ENCODE measurements at places on chromosomes 5 and 9.

DNA sequence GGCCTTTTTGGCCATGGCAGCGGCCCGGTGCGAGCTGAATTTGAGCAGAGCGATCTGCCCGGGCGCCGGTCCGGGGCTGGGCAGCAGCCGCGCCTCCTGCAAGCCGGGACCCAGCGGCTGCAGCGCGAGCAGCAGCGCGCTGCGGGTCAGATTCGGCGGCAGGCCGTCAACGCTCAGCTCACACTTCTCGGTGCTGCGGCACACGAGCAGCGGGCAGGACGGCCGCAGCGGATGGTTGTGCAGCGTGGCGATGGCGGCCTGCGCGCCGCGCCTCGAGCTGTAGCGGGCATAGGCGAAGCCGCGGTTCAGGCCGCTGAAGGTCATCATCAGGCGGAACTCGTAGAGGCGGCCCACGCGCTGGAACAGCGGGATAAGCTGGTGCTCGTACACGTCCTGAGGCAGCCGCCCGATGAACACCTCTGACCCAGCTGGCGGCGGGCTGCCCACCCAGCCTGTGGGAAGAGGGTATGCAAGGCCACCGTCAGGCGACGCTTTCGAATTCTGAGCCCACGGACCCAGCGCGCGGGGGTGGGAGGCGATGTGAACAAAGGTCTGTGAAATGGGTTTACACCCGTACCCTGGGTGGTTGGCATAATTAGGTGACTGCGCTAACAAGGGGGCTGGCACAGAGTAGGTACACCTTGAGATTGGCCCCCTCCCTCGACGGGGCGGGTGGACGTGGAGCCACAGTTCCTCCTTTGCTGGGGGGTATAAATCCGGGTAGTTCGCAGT, 755 bp downstream of the DND1 start:
- no peak for DNase-seq

GRCh38 chr9:794386-794785, 47.1 kb upstream of the DMRT1 start:
- no peak for DNase-seq

DNA sequence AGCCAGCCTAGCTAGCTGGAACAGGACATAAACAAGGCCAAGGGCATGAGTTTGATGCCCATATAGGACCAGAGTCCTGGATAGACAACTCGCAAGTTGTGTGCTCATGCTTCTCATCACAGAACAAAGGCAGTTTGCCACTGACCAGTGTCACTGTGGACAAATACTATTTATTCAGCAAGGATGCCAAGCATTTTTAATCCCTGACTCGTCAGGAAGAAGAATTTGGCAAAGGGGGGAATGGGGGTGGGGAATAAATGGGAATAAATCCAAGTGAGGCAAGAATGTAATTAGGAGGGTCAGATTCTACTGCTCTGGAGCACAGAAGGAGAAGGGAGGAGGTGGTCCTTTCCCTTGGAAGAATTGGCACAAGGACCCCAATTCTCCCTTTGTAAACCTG, 46.8 kb upstream of the ANKRD55 start:
- DNase-seq = no peak

GRCh38 chr5:73950441-73950873, 324.5 kb downstream of the ARHGEF28 start:
- no peak for DNase-seq

DNA sequence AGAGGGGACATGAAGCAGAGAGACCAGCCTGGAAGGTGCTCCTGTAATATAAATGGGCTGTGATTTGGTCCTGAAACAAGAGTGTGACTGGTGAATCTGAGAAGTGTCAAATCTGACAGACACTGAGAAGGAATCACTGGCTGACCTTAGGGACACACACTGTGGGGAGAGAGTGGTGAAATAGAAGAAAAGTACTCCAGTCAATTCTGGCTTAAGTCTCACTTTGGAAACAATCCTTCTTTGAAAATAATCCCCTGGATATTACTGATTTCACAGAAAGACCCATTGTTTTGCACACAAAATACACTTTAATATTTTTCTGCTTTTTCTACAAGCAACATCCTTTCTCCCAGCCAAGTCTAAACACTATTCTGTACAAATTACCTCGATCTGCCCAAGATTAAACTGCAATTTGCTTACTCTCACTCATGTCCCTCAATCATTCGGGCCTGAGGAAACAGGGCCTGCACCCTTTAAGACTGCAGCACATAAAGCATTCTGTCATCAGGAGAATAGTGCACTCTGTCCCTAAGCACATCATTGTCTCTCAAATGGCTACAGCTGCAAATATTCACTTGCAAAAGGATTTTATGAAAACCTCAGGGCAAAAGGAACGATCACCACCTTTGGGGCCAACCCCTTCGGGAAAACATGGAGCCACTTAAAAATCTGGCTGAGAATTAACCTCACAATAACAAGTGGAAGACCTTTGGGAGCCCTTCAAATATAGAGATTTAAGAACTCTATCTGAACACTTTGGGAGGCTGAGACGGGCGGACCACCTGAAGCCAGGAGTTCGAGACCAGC, 68.6 kb downstream of the MAPKAP1 start:
- DNase-seq = no peak

- DNase-seq = no peak
These were observed 173.7 kb upstream of the ANKRD55 start for GRCh38 chr5:56406838-56407237.

DNA sequence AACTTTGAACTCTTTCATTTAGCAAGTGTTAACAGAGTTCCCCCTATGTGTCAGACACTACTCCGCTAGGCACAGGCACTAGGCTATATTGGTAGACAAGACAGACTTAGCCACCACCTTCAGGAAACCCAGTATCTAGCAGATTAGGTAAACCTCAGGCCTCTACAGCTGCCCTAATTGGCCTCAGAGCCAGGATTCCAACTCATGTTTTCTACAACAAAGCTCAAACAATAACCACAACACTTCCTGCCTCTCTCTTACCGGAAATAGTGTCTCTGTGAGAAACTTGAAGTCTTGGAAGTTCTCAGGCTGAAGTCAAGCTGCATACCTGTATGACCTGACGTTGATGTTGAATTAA, 116.6 kb upstream of the SLC44A1 start:
- DNase-seq = peak; percentile 70

DNA sequence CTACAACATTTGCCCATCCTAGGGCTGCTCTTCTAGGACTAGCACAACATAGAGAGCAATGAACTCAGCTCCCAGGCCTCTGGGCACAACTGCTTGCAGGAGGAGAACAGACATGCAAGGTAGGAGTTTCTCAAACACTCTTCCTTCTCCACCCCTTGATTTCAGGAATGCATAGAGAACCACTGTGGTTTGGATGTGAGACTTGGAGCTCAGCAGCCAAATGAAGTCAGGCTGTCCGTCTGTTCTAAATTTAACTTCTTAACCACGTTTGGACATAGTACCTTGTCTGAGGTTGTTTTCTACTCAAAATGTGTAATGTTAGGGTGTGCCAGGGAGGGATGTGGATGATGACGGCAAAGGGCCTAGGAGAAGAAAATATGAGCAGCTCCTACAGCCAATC, 515.1 kb upstream of the TNC start:
- DNase-seq = no peak

DNA sequence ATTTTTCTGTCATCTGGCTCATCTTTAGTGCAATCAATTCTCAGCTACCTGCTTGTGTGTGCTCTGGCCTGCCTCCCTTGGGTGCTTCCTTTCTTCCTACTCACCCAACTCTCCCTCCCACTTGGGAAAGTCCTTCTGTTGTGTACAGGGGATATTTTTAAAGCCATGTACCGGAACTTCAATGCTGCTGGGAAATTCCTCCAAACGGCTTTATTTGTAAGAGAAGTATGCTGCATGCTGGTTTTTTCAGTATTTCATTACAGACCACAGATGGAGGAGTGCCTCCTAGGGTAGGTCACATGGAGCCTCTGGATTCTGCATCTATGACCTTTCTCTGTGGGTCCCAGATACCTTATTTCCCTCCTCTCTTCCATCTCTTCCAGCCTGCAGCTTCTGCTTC, 5.4 kb upstream of the HMHB1 start:
- DNase-seq = no peak

- no peak for DNase-seq
These were observed 112.0 kb upstream of the ZNF366 start for GRCh38 chr5:72619251-72619650.

DNA sequence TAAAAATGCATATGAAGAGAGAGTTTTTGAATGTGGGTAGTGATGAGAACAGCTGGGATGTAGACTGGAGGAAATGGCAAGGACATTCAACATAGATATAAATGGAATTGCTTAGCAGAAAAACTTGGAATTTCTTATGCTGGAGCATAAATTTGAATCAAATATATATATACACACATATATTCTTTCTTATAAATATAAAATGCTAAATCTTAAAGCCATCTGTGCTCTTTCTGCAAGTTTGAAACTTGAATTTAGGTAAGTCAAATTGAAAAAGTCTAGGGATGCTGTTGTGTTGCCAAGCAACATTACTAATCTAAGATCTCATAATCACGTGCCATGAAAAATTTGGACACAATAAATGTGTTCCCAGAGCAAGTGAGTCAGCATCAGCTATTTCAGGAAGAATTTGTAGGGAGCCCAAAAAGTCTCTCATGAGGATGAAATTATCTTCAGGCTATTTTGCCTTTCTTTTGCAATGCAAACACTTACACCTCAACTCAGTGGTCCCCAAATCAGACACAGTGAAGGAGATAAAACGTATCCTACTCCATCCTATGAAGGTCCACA, 58.4 kb upstream of the ALDH1A1 start:
- DNase-seq = no peak

GRCh38 chr9:93645149-93645889, 68.9 kb downstream of the PHF2 start:
- no peak for DNase-seq

GRCh38 chr9:456365-456764, 241.7 kb downstream of the DOCK8 start:
- no peak for DNase-seq
